Renal cortex interstitium (tissue), 15 donors: ENCODE measurements at places on chromosomes 12 and 14. TPM values are rescaled to one million over a fixed set of nuclear protein-coding genes. Genes with fewer than 3 reads are reported as not detected.

- no peak for DNase-seq
Observed at GRCh38 chr14:85124631-85125290, 405.2 kb upstream of the FLRT2 start.

GRCh38 chr12:1927051-1927680, 8.7 kb upstream of the CACNA2D4 start:
- no peak for DNase-seq

DNA sequence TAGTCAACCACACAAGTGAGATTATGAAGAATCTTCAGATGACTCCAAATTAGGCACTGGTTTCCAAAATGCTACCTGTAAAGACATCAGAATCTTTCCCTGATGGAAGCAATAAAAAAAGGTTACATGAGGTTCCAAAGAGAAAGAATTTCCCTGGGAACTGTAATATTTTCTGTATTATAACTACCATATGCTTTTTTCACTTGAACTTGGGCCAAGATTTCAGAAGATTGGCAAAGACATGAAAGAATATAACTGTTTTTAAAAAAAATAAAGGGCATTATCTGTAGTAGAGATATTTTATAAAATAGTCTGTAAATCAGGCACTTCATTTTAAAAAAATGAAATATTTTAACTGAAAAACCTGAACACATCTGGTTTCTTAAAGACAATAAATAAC, 12.9 kb downstream of the HECTD1 start:
- no peak for DNase-seq

Gene KRT3
- not detected for polyA plus RNA-seq

Gene CCDC85C
- polyA plus RNA-seq, result 28.3 TPM

- peak; percentile 58 for DNase-seq
Observed at GRCh38 chr12:95083938-95084337, 10.5 kb upstream of the NR2C1 start.

DNA sequence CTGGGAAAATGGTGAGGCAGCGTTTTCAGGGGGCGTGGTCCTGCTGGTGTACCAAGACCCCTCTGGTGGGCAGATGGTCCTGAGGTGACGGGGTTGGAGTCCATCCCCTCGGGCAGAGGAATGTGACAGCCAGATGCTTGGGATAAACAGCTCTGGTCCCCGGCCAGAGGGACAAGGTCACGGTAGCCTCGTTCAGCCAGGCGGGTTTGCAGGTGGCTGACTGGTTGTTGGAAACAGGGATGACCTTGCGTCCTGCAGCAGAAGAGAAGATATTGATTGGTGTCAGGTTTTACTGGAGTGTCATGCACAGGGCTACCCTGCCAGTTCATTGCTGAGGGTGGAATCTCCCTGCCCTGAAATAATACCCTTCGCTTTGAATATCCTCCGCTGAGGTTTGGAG, 43.3 kb downstream of the SLC24A4 start:
- no peak for DNase-seq
